ENCODE measurements at places on chromosomes 4 and X.

- DNase-seq: no peak
Observed at GRCh38 chr4:16290681-16291420, 64.6 kb upstream of the TAPT1 start.

DNA sequence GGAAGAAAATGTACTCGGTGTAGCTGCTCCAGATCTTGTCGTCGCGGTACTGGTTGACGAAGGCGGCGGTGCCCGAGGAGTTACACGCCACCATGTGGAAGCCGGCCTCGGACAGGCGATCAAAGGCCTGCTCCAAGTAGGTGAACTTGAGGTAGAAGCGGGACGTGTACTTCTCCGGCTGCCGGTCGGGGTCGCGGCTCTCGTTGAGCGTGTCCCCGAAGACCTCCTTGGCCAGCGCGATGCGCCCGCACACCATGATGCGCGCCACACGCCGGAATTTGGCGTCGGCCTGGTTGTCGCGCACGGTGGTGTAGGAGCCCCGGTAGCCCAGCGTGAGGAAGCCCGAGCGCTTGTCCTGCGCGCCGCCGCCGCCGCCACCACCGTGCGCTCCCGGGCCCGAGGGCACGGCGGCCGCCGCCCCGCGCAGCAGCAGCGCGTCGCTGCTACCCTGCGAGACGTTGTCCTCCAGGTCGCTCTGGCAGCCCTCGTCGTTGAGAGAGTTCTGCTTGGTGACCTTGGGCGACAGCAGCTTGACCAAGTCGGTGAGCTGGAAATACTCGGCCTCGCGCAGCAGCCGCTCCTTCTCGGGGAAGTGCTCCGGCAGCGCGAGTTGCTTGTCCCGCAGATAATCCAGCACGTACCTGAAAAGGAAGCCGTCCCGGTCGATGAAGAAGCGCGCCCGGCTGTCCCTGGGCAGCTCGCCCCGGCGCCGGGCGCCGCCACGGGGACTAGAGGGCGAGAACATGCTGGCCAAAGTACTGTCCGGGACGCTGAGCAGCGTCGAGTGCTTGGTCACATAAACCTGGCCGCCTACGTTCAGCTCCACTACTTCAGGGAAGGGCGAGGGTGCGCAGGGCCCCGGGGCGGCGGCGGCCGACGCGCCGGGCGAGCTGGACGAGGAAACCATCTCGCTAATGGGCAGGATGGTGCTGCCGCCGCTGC is 775 bp downstream of the KCTD8 start:
- no peak for DNase-seq

DNA sequence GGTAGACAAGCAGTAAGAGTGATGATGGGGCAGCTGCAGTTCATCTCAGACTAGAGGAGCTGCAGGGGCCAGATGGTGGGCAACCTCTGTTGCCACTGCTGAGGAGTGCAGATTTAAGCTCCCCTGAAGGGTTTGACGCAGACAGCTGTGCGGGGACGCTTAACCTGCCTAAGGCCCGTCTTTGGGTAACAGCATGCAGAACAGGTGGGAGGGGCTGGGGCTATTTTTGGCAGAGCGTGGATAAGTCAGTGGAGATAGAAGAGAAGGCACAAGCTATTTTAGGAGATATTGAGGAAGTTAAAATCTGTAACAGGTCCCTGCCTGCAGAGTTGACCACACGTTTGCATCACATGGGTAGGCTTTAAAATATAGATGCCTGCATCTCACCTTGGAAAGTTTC is 10.5 kb downstream of the CD99 start:
- DNase-seq: no peak

- no peak for DNase-seq
Observed at GRCh38 chr4:40058121-40058520, 1.5 kb downstream of the N4BP2 start.

GRCh38 chr4:109708435-109708834 is 5.2 kb upstream of the CASP6 start:
- no peak for DNase-seq

Measured in NCI-H1417 treated with DMSO at 0.1 percent for 48 hours (cell line).